CD4-positive, alpha-beta T cell treated with Interleukin-15 for 1 hour (primary cell): ENCODE measurements at places on chromosomes 16 and 17.
A peak's percentile ranks its signal among the peaks of the same experiment; 100 is the strongest.

- no peak for DNase-seq
These were observed 25.9 kb upstream of the WSCD1 start for GRCh38 chr17:6044261-6044660.

GRCh38 chr17:50060951-50061712 lies 5.2 kb downstream of the ITGA3 start:
- no peak for DNase-seq

- DNase-seq: no peak
These were observed 14.2 kb upstream of the NFATC3 start for GRCh38 chr16:68070806-68071517.

DNA sequence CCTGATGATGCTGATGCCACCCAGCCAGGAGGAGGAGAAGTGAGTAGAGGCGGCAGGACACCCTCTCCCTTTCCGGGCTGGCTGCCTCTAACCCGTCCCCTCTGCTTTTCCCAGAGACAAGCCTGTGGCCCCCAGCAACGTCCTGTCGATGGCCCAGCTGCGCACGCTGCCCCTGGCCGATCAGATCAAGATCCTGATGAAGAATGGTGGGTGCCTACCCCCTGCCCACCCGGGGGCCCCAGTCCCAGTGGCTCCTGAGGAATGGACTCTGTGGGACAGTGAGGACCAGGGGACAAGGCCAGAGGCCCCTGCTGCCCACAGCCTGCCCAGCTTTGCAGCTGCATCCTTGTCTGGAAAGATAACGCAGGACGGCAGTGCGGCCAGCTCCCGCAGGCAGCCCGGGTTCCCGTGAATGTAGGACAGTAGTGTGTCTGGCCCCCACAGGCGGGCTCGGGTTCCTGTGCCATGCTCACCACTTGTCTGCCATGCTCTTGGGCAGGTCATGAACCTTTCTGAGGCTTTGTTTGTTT lies 19.9 kb downstream of the POLR3E start:
- no peak for DNase-seq

- DNase-seq: no peak
These were observed 9.1 kb downstream of the ZNF668 start for GRCh38 chr16:31064882-31065461.

DNA sequence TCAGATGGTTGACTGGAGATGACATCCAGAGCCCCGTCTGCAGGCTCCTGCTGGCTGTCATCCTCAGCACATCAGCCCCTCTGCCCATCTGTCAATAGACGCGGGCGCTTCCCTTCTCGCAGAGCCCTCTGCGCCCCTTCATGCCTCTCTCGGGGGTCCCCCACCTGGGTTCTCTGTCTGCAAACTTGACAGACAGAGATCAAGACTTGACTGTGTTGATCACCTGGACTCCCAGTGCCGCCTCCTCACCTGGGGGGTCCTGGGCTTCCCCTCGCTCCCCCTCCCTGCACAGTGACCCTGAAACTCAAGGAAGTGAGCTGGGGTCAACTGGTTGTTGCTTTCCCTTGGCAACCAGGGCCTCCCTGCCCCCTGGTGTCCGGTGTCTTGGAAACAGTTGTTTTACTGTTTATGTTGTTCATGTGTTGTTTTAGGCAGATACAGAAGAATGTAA lies 31.9 kb downstream of the RNF213 start:
- peak; percentile 12 for DNase-seq

DNA sequence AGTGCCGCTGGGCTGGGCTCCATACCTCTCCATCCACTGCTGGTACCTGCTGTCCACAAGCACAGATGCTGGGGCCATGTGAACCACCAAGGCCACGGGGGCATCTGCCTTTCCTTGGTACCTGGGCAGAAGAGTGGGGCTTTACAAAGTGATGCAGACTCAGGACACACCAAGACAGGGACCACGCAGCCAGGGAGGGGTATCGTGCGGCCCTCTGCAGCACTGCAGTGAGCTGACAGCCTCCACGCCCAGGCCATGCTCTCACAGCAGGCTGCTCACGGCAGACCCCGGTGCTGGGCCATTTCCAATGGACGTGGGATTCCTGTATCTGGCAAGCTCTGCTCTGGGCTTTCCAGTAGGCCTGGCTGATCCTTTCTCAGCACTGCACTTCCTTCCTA lies 14.4 kb downstream of the ELAC2 start:
- no peak for DNase-seq

DNA sequence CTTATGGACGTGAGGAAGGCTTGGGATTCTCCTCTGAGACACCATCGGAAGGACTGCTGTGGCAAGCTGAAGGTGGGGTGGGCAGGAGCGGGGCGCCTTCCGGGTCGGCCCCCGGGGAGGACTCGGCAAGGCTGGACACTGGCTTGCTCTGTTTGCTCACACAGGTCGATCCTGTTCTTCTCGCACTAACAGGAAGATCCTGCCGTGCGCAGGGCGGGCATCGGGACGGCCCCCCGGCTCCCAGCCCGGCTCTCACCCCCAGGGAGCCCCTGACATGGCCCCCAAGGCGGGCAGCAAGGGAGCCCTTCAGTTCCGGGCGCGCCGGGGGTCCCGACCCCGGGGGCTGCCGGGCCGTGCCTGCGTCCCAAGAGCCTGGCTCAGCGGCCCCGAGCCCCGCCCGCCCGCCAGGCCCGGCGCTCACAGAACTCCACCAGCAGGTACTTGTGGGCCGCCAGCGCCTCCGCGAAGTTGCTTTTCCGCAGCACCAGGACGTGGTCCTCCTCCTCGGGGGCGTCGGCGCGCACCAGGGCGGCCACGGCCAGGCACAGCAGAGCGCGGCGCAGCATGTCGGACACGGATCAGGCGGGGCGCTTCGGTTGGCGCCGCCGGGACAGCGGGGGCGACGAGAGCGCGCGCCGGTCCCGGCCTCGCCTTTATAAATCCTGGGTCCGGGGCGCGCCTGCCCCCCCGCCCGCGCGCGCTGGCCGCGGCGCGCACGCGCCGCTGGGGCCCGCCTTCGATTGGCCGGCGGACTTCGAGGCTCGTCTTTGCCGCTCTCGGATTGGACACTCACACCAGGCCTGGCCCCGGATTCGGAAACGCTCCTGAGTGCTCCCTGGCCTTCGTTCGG lies at the start of gene P4HB:
Gene P4HB (minus strand): TSS at position 630 of the 850 bp plus-strand sequence. CDS start 64 bp downstream, at position 566.
- no peak for DNase-seq

DNA sequence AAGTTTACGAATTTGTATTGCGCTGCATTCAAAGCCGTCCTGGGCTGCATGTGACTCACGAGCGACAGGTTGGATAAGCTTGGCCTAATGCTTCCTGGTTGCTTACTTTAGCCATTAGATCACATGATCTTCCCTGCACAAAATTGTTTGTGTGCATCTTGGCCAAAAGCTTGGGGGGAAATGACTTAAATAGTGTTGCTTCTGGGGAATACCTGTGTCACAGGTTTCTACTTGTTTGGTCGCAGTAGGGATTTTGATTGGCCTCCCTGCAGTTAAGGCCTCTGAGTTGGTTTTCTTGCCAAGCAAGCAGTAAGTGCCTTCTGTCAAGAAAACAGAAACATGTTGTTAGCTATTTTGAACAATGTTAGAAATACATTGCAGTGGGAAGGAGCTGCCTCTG lies 39.6 kb upstream of the DUSP14 start:
- no peak for DNase-seq

DNA sequence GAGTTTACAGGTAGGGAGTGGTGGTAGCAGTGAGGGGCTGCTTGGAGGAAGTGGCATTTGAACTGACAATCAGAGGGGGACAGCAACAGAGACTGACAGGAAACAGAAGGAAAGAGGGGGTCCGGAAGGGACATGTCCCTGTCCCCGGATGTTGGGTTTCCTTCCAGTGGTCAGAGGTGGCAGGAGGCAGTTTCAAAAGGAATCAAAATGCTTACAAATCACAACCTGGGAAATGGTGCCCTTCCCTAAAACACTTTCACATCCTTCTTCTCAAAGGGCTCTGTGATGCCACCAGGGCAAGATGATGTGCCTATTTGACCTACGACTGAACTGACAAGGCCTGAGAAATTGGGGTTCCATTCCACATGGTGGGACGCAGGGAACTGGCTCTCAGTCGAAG lies 19.7 kb downstream of the ADGRG1 start:
- peak; percentile 37 for DNase-seq

DNA sequence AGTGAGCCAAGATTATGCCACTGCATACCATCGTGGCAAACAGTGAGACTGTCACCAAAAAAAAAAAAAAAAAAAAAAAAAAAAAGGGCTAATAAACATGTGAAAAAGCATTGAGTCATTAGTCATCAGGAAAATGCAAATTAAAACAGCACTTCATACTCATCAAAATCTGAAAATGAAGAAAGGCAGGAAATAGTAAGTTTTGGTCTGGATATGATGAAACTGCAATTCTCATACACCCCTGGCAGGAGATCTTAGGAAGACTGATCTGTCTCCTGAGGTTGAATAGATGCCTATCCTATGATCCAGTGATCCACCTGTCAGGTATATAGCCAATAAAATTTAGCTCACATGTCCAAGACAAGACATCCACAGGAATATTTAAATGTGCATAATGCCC lies 212.7 kb downstream of the CPPED1 start:
- no peak for DNase-seq

DNA sequence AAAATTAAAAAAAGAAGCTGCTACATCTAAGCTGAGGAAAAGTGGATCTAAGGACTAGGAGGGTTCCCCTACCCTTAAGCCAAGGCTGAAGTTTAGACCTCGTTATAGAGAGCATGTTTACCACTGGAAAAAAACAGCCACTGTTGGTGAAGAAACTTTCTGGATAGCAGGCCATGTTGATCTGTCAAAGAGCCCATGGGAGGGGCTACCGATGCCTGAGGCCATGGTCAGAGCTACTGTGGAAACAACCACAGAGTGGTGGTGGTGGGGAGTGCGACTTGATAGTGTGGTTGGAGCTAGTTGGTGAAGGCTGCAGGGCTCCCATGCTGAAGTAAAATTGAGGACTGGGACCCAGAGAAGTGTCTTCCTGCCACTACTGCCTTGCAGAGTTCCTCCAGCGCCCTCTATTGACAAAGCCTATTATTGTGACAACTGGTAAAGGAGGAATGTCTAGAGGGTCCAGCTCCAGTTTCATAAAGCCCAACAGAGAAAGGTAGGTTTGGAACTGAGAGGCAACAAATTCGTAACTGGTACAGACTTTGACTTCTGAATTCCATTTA lies 12.7 kb upstream of the FAM20A start:
- DNase-seq: no peak

DNA sequence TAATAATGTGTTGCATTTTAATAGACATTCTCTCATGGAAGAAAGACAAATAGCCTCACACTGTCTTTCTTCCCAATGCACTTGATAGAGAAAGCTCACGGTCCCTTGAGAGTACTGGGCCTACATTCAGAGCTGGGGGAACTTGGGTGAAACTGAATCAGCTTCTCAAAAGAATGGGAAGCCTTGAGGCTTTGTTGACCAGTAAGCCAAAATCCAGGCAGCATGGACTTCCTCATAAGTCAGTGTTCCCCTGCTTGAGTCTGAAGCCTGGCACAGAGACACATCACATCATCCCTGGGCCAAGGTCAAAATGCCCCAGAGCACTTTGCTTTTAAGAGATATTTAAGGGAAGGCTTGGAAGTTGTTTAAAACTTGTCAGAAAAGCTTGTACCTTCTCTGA lies 302.2 kb upstream of the SALL1 start:
- no peak for DNase-seq

- no peak for DNase-seq
These were observed 4.2 kb upstream of the TBX4 start for GRCh38 chr17:61448042-61448441.

- no peak for DNase-seq
These were observed 14.5 kb upstream of the RASD1 start for GRCh38 chr17:17510456-17511292.

DNA sequence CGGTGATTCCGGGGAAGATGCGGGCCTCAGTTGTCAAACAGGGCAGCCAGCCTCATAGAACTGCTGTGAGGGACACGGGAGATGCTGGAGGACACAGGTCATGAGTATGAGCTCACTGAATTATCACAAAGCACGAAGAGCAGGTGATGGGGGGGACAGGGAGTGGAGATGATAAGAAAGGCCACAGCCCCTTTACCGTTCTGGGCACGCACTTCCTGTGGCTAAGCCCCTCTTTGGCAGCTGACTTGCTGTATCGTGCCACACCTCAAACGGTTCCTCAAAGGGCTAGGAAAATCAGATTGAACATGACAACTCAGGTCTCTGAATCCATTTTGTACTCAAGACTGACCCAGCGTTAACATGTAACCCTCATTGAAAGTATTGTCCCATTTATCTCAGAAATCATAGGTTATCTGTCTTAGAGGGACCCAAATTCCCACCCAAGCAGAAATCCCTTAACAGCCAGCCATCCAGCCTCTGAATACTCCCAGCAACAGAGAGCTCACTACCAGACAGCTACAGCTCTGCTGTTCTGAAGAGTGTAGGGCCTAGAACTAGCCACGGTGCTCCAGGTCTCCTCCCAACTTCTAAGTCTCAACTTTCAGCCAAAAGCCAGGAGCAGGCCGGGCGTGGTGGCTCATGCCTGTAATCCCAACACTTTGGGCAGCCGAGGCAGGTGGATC lies 5.0 kb upstream of the SRL start:
- DNase-seq: no peak

- no peak for DNase-seq
These were observed 14.2 kb upstream of the ZFHX3 start for GRCh38 chr16:73062001-73062616.

- DNase-seq: no peak
These were observed 16.4 kb downstream of the REXO5 start for GRCh38 chr16:20822521-20823325.

GRCh38 chr16:879461-879861 lies 78.9 kb upstream of the GNG13 start:
- DNase-seq: no peak

DNA sequence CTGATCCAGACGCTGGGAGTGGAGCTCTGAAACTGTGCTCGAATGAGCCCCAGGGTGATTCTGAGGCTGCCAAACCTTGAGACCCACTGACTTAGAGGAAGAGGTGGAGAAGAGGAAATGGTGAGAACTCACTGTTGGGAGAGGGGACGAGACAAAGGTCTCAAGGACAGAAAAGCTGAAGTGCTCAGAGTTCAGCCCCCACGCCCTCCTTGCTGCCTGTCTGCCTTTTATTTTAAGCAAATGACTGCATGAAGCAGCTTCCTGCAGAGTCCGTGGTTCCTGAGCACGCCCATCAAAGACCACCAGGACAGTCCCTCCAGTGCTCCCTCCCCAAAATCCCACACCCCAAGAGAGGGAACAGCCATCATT lies 20.4 kb downstream of the COTL1 start:
- peak; percentile 47 for DNase-seq

- no peak for DNase-seq
These were observed 91.7 kb downstream of the DNAH17 start for GRCh38 chr17:78485290-78486168.

GRCh38 chr17:37360632-37361031 lies 15.2 kb upstream of the C17orf78 start:
- DNase-seq: no peak

- DNase-seq: peak; percentile 70
These were observed 1.6 kb downstream of the NUFIP2 start for GRCh38 chr17:29292071-29292991.

- no peak for DNase-seq
These were observed 4.3 kb downstream of the ABI3 start for GRCh38 chr17:49214676-49215360.
